ENCODE measurements at places on chromosomes 4 and X. TPM values are rescaled to one million over a fixed set of nuclear protein-coding genes. Genes with fewer than 3 reads are reported as not detected.

The ODAM gene
- not detected for total RNA-seq

The PLAC1 gene
- total RNA-seq: not detected

The CDX4 gene
- total RNA-seq: not detected

The ENAM gene
- total RNA-seq: not detected

The KLKB1 gene
- total RNA-seq: 1.3 TPM

The RXFP1 gene
- total RNA-seq: not detected

The HSFX4 gene
- not detected for total RNA-seq

The RIPPLY1 gene
- total RNA-seq: not detected

The RHOXF2 gene
- total RNA-seq: not detected

The FAM53A gene
- 1.4 TPM for total RNA-seq

The GABRG1 gene
- total RNA-seq: not detected

The DNAAF6 gene
- not detected for total RNA-seq

The CHIC2 gene
- 38.8 TPM for total RNA-seq

The GPR143 gene
- total RNA-seq: not detected

The CT45A3 gene
- total RNA-seq: not detected

The GRID2 gene
- total RNA-seq: not detected

The GCNA gene
- total RNA-seq: 5.2 TPM

The SPARCL1 gene
- 0.99 TPM for total RNA-seq

The FAM184B gene
- 0.06 TPM for total RNA-seq

The IL15 gene
- total RNA-seq: 2.6 TPM

The SPATA4 gene
- total RNA-seq: not detected

The CMC4 gene
- total RNA-seq: 4.0 TPM

The DYNLT3 gene
- total RNA-seq: 22.5 TPM

The SUPT20HL2 gene
- total RNA-seq: not detected

The FAM9C gene
- total RNA-seq: not detected

The VCX3A gene
- not detected for total RNA-seq

The CSN1S1 gene
- not detected for total RNA-seq

The HSPA4L gene
- not detected for total RNA-seq
